ENCODE measurements at places on chromosomes 6 and 20. TPM values are rescaled to one million over a fixed set of nuclear protein-coding genes. Genes with fewer than 3 reads are reported as not detected.

GRCh38 chr6:166097914-166098522 is 69.6 kb downstream of the TBXT start:
- H3K4me3 ChIP-seq = no peak overlapping the region
- no peak for DNase-seq
- no peaks in the 10 kb centered on the region for H3K4me1 ChIP-seq
- no peaks in the 10 kb centered on the region for H3K27me3 ChIP-seq
- H3K27ac ChIP-seq = no peak overlapping the region

- no peaks in the 10 kb centered on the region for H3K36me3 ChIP-seq
- H3K4me1 ChIP-seq = peaks cover 19% of the 10 kb centered on the region
- DNase-seq = no peak
- no peak overlapping the region for H3K27ac ChIP-seq
Observed at GRCh38 chr20:35776513-35777101, 4.8 kb downstream of the PHF20 start.

DNA sequence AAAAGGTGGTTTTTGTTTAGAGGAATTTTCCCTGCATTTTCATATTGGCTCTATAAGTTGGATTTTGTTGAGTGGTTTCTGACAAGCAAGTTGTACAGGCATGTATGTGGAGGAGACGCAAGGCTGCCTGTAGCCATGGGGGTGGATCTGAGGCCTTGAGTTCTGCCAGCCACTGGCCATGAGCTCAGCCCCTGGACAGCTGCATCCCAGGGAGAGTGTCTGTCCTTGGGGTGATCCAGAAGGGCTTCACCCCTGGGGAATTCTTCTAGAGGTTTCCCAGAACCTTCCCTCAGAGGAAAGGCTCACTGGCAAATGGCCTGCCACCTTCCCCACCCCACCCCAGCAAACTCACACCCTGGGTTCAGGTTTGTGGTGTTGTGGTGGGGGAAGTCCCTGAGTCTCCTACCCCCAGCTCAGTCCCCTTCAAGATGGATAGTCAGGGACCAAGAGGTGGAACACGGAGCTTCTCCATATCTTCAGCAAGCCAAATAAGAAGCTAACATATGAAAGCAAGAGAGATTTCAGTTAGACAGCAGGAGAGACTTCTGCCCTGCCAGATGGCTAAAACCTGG is 11.6 kb upstream of the NOL4L start:
- H3K36me3 ChIP-seq = no peaks in the 10 kb centered on the region
- no peak overlapping the region for H3K4me3 ChIP-seq
- DNase-seq = no peak

GRCh38 chr6:1770435-1770843 is 160.7 kb downstream of the FOXC1 start:
- H3K36me3 ChIP-seq = no peaks in the 10 kb centered on the region
- H3K4me1 ChIP-seq = no peaks in the 10 kb centered on the region
- H3K4me3 ChIP-seq = no peak overlapping the region
- H3K27ac ChIP-seq = no peak overlapping the region

The NHLRC1 gene
- total RNA-seq = 1.8 TPM

The MLIP gene
- 1.9 TPM for total RNA-seq

Measured in esophagus squamous epithelium (tissue), 5 donors.